Activated CD4-positive, alpha-beta memory T cell treated with anti-CD3 and anti-CD28 coated beads for 36 hours (primary cell): ENCODE measurements at places on chromosomes 1 and 21. TPM values are rescaled to one million over a fixed set of nuclear protein-coding genes. Genes with fewer than 3 reads are reported as not detected.

GRCh38 chr1:4894566-4894965, 240.2 kb downstream of the AJAP1 start:
- DNase-seq = no peak

DNA sequence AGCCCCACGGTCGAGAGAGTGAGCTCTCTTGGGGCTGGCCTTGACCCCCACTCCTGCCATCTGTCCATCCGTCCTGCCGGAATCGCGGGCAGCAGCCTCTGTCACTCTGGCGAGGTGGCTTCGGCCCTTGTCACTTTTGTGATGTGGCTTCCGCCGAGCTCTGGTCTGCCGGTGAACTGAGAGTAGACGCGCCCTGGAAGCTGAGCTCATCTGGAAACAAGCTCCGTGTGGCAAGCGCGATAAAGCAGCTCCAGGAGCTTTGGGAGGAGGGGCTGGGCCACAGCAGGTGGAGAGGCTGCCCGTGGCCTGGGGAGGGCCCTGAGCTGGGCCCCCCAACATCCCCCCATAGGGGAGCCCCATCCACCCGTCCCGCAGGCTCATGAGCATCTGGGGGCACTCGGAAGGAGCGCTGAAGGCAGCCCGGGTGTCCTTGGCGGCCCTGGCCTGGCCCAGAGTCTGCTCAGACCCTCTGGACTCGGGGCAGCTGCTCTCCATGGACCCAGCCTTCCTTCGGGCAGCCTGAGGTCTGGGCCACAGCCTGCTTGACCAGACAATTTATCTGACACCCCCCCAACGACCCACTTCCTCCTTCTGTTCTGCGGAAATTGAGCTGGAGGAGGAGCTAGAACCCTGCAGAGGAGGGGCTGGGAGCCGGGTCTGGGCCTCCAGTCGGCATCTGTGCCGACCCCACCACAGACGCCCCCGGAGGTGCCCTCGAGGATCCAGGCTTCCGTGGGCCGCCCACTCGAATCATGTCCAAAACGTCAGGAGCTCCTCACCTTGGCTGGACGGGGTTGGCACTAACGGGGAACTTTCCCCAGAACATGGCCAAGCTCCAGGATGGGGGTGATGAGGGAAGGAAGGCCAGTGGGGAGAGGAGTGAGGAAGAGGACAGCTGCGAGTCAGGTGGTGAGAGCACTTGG, 59.1 kb downstream of the SLC19A1 start:
- DNase-seq = peak; percentile 60

GRCh38 chr1:12654004-12654567, 10.2 kb downstream of the AADACL4 start:
- no peak for DNase-seq

DNA sequence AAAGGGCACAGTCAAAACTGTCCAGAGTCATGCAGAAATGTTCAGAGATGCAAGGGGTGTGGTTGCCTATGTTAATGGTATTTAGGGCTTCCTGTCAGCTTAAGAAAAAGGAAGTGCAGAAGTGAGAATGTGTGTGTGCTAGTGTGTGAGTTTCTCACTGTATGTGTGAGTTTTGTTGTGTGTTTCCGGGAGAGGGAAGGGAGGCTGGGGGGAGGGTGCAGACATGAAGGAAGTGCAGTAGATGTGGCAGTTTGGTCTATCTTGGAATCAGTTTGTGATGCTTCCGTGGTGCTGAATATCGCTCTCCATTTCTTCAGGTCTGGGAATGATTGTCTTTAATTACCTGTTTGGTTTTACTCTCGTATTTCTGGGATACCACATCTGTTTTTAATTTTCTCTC, 16.5 kb upstream of the ATP6V1G3 start:
- DNase-seq = peak; percentile 74

DNA sequence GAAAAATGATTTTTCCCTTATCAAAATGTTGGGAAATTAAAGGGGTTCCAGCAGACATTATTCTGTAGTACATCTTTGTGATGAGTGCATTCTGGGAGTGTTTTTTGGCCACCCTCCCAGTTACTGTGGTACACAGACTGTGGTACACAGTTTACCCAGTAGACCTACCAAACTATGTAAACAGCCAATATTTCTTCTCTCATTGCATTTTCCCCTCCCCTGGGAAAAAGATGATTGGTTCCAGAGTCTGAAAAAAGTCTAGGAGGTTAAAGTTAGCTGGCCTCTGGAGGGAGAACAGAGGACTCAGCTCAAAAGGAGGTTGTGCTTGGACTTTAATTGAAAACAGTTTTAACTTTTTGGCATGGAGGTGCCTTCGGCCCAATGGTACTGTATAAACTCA, 42.5 kb downstream of the PGM1 start:
- DNase-seq = no peak

GRCh38 chr1:187762118-187762517, 933.4 kb downstream of the PLA2G4A start:
- no peak for DNase-seq

GRCh38 chr1:8422510-8423268, 104.8 kb downstream of the SLC45A1 start:
- peak; percentile 36 for DNase-seq

- peak; percentile 45 for DNase-seq
Measured at GRCh38 chr1:21344750-21345443, 54.6 kb upstream of the ECE1 start.

DNA sequence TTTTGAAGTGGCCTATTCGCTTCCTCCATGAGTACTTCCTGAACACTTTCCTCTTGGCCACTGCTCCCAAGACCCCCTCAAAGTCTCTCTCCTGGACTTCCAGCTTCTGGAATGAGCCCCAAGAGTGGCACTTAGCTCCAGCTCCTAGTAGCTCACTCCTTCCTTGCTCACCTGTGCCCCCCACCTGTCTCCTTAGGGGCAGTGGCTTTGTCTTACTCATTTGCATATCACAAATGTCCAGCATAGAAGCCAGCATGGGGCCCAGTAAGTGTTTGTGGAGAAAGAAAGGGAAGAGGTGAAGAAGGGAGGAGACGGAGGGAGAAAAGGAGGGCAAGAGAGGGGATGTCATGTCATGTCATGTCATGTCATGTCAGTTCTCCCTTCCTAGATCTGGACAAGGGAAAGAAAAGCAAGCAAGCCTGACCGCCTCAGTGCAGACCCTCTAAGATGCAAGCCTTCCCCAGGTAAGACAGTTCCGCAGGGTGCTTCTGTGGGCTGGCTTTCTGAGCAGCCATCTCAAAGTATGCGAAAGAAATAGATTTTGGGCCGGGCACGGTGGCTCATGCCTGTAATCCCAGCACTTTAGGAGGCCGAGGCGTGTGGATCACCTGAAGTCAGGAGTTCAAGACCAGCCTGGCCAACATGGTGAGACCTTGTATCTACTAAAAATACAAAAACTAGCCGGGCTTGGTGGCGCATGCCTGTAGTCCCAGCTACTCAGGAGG, 6.9 kb upstream of the MX1 start:
- DNase-seq = no peak

GRCh38 chr21:35059742-35060141, 10.6 kb upstream of the RUNX1 start:
- no peak for DNase-seq

DNA sequence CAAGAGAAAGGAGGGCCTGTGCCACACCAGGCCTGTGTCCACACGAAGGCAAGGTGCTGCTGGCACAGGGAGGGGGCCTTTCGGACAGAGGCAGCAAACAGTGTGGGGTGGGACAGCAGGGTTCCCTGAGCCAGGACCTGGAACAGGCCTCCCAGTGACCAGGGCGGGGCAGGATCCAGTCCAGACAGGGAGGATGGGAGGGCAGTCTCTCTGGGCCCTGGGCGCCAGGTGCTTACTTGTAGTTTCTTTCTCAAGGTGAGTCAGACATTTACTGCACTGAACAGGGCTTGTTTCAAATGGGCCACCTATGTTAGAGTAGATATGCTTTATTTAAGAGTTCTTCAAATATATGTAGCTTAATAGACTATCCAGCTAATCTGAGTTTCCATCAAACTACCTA, 52.8 kb upstream of the STUM start:
- no peak for DNase-seq

DNA sequence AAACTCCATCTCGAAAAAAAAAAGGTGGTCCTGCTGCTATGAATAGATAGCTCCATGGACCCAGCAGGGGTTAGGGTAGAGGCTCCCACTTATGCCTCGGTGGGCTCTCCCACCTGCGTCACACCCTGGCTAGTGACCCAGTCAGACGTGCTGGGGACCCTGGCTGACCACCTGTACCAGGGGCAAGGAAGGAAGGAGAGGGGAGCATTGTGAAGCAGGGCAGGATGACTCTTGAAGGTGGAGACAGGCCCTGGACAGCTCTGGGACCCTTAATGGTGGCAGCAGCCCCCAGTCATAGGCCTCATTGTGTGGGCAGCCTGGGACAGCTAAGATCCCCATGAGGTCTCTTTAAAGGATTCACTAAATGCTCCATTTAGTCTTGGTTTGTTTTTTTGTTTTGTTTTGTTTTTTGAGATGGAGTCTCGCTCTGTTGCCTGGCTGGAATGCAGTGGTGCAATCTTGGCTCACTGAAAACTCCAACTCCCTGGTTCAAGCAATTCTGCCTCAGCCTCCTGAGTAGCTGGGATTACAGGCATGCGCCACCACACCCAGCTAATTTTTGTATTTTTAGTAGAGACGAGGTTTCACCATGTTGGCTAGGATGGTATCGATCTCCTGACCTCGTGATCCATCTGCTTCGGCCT, 10.4 kb upstream of the SNAPIN start:
- no peak for DNase-seq

DNA sequence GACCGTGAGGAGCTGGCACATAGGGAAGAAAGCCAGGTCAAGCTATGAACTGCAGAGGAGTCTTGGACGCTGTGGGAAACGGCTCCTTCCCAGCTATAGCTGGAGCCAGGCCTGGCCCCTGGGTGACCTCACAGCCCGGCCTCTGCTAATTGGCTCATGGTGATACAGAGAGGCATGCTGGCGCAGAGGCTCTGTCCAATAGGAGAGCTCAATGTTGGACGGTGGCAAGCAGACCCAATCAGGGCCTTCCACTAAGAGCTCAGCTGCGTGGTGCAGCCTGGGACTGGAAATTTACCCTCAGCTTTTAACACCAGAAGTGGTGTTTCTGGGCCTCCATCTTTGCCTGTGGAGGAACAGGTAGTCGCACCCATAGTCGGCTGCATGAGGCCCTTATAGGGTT, 64.4 kb upstream of the GRHL3 start:
- DNase-seq = no peak

- DNase-seq = no peak
Measured at GRCh38 chr1:178174539-178174938, 80.6 kb downstream of the RASAL2 start.

DNA sequence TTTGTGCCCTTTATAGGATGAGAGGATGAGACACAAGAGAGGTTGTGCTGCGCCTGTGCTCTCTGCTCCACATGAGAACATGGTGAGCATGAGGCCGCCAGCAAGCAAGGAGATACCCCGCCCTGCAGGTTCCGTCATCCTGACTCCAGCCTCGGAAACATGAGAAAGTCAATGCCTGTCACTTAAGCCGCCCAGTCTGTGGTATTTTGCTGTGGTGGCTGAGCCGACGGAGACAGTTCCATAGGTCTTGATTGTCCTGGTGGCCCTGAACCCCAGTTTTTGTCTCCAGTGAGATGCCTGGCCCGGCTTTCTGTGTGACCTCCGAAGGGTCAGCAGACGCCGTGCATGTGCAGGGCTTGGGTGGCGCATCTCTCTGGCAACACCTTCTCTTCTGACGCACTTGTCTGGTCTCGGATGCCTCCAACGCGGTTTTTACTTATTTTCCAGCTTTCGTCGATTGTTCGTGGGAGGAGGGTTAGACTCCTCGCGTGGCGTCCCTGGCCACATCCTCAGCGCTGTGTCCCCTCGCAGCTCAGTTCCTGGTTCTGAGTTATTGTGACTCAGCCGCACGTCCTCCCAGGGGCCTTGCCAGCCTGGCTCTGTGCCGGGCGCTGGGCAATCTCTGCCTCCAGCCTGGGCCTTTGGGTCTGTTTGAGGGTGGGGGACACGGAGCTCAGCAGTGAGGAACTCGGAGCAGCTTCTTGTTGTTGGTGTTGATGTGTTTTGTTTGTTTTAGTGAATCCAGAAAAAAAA, 70.0 kb downstream of the FAAP20 start:
- no peak for DNase-seq

- DNase-seq = peak; percentile 48
Measured at GRCh38 chr1:36321119-36321951, 2.1 kb downstream of the EVA1B start.

DNA sequence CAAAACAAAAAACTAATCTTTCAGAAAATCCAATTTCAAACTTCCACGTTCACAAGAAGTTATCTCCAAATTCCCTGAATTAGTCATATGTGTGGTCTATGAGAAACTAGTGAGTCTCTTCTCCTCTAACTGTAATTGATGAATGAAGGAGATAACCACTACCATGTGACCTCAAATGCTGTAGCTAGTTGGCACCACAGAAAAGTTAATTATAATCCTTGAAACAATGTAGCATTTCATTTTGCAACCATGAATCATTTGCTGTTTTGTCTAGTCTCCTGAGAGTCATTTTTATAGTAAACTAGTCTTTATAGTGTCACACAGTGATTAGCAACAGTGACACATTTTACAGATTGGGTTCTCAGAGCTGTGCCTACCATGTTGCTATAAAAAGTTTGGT, 287.5 kb downstream of the LRRIQ3 start:
- DNase-seq = no peak

DNA sequence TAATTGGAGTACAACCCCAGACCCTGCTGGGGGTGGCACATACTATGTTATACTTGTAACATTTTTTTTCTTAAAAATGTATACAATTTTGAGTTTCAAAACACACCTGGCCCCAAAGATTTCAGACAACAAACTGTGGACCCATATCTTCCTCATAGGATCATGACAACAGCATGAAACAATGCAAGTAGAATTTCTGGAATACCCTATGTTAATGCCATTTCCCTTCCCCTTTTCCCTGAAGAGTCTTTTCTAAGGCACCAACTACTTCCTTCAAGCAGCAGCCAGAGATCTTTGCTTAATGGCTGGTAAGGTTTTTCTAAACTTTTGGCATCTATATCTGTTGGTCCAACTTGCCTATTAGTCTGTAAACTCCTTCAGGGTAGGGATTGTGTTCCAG, 99.9 kb upstream of the SERBP1 start:
- DNase-seq = no peak

DNA sequence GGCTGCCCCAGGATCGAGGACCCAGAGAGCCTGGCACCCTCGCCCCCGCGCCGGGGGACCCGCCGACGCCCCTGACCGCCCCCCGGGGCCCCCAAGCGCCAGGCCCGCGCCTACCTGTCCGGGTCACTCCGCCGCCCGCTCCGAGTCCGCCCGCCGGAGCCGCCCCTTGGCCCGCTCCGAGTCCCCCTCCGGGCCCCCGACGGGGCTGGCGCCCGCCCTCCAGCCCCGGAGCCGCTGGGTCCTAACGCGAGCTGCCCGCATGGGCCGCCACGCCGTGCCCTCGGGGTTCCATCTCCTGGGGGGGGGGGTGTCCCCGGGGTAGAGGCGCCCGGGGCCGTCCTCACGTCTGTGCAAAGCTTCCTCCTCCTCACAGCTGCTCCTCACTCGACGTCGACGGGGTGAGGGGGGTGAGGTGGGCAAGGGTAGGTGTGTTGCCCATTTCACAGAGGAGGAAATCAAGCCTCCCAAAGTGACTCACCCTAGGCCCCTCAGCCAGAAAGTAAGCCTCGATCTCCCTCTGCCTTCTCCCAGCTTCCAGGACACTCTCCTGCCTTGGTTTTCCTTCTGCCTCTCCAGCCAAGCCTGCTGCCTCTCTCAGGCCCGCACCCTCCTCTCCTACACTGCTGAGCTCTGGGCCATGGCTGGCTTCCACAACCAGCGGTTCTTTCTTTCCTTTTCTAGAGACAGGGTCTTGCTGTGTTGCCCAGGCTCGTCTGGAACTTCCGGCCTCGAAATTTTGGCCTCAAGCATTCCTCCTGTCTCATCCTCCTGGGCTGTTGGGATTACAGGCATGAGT, at the start of gene MFAP2:
TSS of gene MFAP2 (minus strand) at position 148 of the 796 bp plus-strand sequence. CDS start 2,347 bp downstream, outside the sequence.
- DNase-seq = no peak

Gene LRRC39
- 0.64 TPM for total RNA-seq

Gene CD247
- total RNA-seq = 105 TPM

Gene CHD1L
- total RNA-seq = 72.0 TPM

Gene CNR2
- total RNA-seq = not detected

Gene PRAMEF8
- total RNA-seq = not detected
